ENCODE measurements at places on chromosomes 5 and 9.

DNA sequence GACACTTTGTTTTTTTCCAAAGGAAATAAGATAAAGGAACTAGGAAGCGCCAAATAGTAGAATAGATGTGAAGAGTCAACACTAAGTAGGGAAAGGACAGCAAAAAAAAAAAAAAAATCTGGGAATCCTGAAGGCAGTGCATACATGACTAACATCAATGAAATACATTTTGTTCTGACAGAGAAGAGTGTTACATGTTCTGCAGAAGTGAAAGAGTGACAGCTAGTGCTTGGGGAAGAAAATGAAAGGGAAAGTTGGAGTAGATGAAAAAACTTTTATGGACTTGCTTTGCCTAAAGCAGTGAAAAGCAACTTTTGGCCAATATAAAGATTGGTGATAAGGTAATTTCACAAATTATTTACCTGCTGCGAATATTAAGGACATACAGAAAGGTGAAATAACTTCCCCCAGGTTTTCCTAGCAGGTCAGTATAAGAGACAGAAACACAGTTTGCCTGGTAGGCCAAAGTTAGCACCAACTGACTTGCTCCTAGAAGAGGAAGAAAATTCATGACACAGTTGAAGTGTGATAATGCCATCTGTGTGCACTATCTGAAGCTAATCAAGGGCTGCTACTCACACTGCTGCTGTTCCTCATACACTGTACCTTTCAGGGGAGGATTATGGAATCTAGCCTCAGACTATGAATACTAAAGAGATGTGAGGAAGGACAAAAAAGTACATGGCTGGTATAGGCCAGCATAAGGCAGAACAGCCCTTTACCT lies 38.6 kb downstream of the RANBP6 start:
- DNase-seq = no peak

DNA sequence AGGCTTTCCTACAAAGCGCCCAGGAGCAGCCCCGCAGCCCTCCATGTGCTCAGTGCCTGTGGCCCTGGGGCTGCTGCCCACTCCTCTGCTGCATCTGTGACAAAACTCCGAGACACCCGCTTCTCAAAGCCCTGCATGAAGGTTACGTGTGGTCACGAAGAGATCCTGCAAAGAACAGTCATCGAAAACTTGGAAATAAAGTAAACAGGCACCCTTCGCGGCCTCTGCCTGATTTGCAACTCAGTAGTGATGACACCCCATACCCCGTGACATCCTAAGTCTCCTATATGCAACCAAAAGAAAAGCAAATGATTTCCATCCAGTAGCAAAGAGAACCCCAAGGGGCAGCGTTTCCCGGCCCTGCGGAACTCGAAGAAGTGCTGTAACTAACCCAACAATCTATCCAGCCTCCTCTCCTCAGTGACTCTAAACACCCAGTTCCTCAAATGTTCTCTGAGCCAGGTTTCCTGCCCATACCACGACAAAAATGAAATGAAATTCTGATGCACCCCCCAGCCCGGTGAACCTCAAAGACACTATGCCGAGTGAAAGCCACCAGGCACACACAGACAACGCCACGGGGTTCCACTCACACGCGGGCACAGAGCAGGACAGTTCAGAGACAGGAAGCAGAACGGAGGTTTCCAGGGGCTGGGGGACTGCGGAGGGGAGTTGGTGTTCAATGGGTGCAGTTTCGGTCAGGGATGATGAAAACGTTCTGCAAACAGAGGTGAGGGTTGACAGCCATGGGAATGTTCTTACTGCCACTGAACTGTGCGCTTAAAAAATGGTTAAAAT lies 19.0 kb downstream of the NACC2 start:
- DNase-seq = no peak

- no peak for DNase-seq
Observed at GRCh38 chr9:128393145-128393775, 22.1 kb downstream of the URM1 start.

- no peak for DNase-seq
Observed at GRCh38 chr5:1094670-1095190, 17.1 kb downstream of the SLC12A7 start.

DNA sequence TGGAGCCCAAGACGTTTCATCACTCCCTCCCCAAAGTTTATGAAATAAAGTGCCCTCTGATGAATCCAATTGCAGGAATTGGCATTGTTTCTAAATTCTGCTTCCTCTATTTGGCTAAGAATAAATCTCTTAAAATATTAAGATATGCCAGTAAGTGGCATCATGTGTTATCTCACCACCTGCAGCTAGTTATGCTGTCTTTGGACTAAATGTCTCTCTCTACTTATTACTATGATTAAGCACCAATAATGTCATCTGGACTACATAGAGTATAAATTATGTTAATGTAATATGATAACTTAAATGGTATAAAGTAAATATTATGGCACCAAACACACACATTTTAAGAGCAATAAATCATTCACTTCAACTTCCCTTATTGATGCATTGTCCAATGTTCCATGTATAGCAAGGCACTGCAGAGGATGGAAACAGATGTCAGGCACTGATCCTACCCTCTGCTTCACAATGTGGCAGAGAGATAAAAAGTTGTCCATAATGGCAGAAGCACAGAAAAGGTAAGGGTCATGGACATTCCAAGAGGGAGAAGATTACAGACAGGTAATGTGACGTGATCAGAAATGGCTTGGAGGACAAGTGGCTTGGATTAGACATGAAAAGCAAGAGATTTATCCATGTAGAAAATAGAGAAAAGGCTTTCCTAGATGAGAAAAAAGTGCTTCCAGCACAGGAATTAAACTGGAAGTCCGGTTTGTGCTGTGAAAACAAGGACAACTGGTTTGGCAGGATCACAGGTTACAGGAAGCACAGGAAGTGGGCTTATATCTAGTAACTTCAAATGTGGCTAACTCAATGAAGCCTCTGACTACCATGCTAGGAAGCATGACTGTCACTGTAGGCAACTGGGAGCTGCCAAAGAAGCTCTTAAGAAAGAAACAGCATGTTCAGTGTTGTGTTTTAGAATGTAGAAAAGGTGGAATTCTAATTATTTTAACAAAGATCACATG lies 26.7 kb downstream of the MARCHF11 start:
- no peak for DNase-seq

DNA sequence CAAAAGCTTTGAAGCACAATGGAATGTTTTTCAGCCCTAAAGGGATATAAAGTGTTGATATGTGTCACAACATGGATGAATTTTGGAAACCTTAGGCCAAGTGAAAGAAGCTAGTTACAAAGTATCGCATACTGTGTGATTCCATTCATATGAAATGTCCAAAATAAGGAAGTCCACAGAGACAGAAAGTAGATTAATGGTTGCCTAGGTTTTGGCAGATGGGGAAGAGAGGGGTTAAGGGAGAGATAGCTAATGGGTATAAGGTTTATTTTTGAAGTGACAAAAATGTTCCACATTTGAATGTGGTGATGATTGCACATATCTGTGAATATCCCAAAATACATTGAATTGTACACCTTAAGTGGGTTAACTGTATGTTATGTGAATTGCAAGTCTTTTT lies 57.5 kb upstream of the MCCC2 start:
- no peak for DNase-seq

- peak; percentile 40 for DNase-seq
Observed at GRCh38 chr9:129102791-129103594, 7.6 kb downstream of the CRAT start.

- no peak for DNase-seq
Observed at GRCh38 chr9:80797831-80798688, 891.3 kb downstream of the TLE1 start.

- DNase-seq = no peak
Observed at GRCh38 chr5:163190283-163190682, 247.1 kb upstream of the CCNG1 start.

GRCh38 chr5:34717426-34718327 lies 61.5 kb downstream of the RAI14 start:
- DNase-seq = no peak

GRCh38 chr9:13787234-13787833 lies 507.8 kb upstream of the MPDZ start:
- DNase-seq = no peak

DNA sequence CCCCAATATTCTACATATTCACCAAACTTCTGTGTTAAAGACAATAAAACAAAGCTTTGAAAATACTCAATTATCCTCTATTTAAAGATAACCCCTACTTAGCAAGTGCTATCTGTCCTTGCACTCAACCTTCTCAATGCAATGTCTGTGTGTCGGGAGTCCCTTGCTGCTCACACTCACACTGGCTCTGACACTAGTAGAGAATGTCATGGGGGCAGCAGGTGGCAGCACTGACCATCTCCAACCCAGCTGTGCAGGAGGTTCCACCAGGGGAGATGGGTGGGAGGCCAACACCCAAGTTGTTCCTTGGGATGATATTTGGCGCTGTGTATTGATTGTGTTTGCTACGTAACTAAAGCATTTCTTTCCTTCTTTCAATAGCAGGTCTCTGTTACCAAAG lies 59.4 kb upstream of the SIMC1 start:
- no peak for DNase-seq

GRCh38 chr5:5644249-5644648 lies 221.8 kb downstream of the ICE1 start:
- no peak for DNase-seq

DNA sequence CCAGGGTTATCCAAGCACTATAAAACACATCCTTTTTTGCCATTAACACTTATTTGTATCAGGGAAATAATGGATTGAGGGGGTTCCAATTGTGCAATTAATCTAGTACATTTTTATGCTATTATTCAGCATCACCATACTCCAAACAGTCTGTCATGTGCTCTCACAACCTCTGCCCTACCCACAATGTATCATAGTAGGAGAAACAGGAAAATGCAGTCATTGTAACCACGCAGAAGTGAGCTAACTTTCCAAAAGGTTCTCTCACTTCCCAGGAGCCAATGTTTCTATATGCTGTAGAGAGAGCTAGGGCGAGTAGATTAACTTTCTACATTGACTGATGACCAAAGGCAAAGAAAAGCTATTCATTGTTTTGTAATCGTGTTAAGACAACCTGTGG lies 29.8 kb downstream of the DAB2 start:
- no peak for DNase-seq

- DNase-seq = no peak
Observed at GRCh38 chr9:94936419-94936818, 209.9 kb downstream of the AOPEP start.

DNA sequence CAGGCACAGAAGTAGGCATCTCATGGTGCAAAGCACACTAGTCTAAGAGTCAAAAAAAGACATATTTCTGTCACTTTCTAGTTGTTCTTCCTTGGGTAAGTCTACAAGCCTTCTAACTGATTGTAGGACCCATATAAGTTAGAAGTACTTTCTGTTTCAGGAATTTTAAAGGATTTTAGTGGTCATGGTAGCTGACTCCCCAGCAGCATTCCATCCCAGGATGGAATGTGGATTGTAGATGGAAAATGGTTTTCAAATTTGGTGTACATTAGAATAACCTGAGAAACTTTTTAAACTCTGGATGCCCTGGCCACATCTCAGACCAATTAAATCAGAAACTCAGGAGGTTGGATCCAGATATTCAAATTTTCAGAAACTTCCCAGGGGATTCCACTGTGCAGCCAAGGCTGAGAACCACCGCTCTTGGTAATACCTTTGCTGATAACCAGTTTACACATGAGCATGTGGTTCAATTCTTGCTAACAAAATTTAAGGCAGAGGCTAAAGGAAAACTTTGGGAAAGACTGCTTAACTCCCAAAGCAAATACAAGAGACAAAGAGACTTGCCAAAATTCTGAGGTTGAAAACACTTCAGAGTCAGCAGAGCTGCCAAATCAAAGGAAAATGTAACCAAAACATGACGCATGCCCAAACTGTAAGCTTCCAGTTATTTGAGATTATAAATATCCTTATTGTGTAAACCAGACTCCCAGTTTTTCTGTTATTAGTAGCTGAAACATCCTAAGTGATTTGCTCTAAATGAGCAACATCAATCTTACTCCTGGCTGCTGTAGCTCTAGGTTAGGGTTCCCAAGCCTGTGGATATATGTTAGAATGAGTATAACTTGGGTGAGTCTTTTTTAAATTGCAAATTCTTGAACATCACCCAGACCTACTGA lies 145.4 kb upstream of the MTAP start:
- DNase-seq = no peak

DNA sequence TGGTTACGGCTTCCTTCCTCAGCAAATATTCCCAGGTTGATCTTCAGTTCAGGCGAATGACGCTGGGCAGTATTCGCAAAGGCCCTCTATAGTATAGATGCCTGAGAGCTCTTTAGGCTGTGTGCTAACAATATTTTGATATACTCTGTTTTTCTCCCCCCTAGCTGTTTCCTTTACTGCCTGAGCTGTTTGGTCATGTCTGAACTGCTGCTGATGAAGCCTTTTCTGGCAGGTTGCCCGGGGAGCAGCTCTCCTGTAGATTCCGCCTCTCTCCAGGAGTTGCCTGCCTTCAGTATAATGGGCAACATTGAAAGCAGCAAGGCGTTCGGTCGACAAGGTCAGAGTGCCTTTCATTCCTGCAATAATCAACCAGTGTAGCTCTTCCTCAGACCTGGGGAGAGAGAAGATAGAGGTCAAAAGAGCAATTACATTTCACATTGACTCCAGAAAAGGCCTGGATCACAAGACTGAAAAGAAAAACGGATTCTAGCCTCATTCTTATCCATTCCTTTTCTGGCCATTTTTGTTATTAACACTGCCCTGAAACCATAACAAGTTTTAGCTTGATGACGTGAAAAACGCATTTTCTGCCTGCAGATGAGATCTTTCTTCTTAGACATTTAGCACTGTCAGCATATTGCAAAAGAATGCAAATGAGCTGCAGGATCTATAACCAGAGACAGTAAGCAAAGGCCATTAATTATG lies 60.1 kb upstream of the ZNF608 start:
- DNase-seq = no peak

- DNase-seq = no peak
Observed at GRCh38 chr5:170751631-170752030, 31.9 kb upstream of the GABRP start.

GRCh38 chr5:36854402-36855140 lies 22.0 kb upstream of the NIPBL start:
- no peak for DNase-seq

DNA sequence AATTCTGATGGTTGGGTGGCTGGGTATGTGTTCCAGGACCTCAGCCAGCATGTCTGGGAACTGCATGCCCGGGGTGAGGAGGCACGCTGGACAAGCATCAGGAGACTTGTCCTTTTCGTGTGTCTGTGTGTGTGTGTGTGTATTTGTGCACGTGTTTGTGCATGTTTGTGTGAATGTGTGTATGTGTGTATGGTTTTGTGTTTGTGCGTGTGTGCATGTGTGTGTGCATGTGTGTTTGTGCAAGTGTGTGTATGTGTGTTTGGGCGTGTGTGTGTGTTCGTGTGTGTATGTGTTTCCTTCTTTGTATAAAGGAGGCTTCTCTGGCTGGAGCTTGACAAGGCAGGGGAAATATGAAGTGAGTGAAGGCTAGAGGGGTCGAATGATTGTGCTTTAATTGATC lies 491.5 kb downstream of the IRX1 start:
- no peak for DNase-seq

- no peak for DNase-seq
Observed at GRCh38 chr9:88085476-88085875, 52.8 kb downstream of the SPATA31C2 start.

DNA sequence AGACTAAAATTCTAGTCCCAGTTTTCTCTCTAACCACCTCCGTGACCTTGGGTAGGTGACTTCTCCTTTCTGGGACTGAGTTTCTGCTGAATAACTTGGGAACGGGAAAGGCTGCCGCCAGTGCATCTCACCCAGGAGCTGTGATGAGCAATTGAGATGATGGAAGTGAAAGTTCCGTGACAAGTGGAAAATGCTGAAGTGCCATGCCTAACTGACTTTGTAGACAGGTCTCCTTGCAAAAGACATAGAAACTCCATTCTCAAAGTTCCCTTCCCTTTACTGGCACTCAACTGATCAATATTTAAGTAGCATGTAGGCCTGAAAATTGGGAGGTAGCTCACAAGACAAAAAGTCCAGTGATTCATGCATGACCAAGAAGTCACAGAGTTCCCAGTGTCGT lies 6.3 kb upstream of the ADAM19 start:
- DNase-seq = no peak

Data from activated CD4-positive, alpha-beta T cell treated with anti-CD3 and anti-CD28 coated beads for 48 hours (primary cell).